ENCODE measurements at places on chromosomes 11 and 22. TPM values are rescaled to one million over a fixed set of nuclear protein-coding genes. Genes with fewer than 3 reads are reported as not detected.

- DNase-seq, result no peak
Measured at GRCh38 chr11:115974703-115975102, 470.5 kb upstream of the CADM1 start.

- DNase-seq, result no peak
Measured at GRCh38 chr22:20970939-20971657, 4.0 kb downstream of the AIFM3 start.

DNA sequence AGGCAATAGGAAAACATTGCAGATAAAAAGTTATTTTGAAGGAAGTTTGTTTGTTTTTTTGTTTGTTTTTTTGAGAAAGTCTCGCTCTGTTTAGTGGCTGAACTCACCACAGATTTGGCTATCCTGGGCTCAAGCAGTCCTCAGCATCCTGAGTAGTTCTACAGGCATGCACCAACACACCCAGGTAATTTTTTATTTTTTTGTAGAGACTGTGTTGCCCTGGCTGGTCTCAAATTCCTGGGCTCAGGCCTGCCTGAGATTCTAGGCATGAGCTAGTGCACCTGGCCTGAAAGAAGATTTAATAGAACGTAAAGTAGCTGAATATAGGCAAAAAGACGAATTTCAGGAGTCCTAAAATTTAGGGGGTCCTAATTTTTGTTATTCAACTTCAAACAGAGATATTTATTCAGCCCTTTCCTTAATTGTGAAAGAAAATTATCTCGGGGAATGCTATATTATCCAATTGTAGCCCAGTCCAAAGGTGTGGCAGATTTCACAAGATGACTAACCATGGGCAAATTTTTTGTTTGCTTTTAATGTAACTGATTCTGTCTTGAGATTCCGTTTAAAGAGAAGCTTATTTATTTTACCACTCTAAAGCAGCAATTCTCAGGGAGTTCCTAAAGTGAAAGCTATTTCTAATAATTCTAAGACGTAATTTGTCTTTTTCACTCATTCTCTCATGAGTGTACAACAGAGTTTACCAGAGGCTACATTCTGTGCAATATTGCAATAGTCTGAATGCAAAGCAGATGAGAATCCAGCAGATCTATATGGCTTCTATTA lies 940 bp downstream of the IL18 start:
- peak; percentile 22 for DNase-seq

- no peak for DNase-seq
Measured at GRCh38 chr22:39098026-39098425, 982 bp downstream of the APOBEC3H start.

DNA sequence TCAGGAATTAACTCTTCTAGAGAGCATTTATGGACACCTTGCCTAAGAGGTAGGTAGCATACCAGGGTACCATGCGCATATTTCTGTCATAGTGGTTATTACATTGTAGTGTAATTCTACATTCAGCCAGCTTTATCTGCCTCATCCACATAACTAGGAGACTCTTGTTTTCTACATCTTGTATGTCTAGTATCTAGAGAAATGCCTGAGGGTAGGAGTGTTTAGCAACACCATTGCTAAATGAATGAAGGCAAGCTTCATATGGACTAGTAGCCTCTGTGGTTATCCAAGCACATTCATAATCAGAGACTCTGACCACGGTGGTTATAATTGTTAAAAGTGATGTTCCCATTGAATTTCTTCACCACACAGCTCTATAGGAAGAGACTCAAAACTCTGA lies 107.9 kb downstream of the NTM start:
- no peak for DNase-seq

DNA sequence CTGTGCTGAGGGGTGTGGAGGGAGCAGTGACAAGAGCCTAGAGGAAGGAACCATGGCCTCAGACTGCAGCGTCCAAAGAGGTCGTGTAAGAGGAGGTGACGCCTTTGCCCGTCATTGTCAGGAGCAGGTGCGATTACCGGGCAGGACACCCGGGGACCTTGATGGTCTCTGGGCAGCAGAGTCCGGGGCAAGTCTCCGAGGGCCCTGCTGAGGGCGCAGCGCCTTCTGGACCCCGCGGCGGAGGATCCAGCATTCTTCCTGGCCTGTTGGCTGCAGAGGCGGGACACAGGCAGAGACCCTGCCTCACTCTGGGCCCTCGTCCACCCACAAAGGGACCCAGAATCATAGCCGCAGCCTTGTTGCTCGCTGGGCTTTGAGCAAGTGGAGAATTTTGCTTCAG lies 1168.8 kb downstream of the BRD1 start:
- no peak for DNase-seq

GRCh38 chr22:42808521-42808920 lies 48.6 kb downstream of the ARFGAP3 start:
- DNase-seq, result no peak

DNA sequence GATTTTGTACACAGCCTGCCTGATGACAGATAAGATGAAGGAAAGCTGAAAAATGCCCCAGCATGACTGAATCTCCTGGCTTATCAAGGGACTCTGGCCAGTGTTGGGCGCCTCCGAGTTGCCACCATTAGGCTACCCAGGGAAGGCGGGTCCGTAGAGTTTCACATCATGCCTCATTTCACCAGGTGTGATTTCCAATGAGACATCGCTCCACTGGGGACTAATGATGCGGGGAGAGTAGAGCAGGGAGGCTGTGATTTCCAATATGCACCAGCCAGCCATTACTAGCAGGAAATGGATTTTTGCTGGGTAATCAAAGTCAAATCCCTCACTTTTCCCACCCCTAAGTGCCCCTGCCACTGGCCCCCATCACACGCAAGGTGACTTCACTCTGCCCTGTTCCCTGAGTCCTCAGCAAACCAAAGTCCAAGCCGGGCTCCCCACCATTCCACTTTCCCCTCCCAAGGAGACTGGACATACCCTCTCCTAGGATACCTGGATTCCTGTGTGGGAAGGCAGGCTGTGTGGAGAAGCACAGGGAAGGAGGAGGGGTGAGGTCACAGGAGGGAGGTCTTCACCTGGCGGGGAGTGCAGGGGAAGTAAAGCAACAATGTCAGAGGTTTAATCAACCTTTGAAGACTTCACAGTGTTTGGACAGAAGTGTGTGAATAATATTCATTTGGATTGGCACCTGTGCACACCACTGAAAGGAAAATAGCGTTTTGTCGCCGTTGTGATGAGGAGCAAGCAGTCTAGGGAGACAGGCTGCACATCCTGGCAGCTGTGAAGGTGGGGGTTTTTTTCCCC lies 613.3 kb upstream of the CADM1 start:
- no peak for DNase-seq

DNA sequence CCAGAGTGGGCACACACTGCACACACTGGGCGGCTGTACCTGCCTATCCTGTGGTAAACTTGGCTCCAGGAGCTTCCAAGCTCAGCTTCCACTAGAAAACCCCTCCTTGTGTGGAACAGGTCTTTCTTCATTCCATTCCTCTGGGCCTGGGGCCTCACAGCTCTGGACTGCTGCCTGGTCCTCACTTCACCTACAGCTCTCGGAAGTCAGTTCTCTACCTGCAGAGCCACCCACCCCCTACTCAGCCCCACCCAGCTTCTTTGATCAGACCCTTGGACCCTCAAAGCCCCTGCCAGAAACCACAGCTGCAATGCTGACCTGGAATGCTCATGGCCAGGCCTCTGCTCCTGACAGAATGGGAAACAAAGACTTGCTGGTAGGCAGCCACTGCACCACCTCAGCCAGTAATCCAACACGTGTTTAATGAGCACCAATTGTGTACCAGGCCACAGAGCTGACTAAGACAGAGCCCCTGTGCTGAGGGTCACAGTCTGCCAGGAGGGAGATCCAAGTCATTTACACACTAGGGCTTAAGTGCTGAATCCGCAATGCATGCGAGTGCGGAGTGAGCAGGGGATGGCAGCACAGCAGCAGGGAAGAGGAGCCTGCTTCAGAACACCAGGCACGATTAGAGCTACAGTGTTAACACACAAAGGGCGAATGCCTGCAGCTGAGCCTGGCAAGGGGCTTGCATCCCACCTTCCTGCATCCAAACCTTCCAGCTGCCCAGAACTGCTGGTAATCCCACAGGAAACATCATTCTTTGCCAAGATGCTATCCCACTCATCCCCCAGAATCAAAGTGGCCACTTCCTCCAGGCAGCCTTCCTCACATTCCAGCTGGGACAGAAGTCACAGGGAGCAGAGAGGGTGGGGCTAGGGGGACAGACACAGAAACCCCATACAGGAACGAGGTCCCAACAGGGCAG lies 4.6 kb downstream of the GNB1L start:
- no peak for DNase-seq

DNA sequence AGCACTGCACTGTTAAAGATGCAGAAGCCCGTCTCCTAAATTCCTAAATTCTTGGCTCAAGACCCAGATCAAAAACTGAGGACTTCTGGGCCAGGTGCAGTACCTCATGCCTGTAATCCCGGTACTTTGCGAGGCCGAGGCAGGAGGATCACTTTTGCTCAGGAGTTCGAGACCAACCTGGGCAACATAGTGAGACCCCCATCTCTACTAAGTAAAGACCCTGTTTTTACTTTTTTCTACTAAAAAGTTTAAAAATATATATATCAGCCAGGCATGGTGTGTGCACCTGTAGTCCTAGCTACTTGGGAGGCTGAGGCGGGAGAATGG lies 29.7 kb downstream of the PDGFB start:
- no peak for DNase-seq

DNA sequence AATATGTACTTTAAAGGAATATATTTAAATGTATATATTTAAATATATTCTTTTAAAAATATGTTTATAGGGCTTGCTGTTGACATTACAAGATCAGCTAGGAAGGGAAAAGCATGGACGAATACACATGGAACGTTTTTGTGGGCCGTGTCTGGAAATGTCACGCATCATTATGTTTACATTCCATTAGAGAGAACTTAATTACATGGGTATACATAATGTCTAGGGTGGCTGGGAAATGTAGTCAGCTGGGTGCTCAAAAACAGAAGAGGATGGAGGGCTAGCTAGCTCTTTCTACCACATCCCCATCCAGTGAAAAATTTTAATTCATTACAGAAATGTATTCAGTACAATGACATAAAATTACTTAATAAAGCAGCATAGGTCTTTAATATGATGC lies 371.2 kb downstream of the DYNC2H1 start:
- DNase-seq, result no peak

DNA sequence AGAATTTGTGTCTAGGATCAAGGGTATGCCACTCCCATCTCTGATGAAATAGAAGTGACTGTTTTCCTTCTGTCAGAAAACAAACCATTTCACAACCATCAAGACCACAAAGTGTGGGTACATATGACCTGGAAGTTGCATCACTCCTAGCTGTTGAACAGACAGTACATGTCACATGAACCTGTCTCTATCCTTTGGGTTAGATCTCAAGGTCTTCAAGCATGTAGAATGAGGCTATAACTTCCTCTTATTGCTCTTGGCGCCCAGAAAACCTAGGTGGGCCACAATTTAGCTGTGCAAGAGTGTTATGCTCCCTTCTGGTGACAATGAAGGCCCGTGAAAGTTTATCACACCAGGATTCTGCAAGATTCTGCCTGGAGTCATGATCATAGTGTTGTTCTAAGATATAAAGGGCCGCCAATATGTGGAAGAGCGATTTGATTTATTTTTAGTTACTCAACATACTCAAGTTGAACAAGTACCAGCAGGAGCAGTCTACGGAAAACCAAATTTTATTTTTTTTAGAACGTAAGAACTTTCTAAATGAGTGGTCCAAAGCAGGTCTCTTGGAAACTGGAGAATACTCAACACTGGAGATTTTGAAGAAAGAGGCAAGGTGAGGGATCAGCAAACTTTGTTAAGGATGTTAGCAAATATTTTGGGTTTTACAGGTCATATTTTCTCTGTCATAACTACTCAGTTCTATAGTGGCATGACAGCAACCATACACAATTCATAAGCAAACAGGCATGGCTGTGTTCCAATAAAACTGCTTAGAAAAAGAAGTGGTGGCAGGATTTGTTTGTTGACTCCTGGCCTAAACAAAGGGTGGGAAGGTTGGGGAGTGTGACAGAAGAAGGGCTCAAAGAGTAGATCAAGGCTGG lies 101.8 kb downstream of the USP35 start:
- DNase-seq, result peak; percentile 60

DNA sequence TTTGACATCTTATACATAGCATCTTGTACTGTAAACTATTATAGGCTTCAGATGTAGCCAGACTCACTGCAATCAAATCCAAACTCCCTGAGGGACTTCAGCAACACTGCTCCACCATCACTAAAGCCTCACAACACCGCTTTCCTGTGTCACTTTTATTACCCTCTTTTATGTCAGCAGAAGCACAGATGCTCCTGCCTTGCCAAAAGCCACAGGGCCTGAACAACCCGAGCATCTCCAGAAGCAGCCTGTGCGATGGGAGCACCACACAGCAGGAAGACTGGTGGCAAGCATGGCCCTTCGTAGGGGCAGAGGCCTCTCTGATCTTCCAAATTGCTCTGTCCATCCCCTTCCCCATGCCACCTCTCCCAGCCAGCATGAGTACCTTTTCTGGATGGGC lies 22.9 kb downstream of the TMEM123 start:
- DNase-seq, result no peak

- DNase-seq, result no peak
Measured at GRCh38 chr11:13944016-13944415, 18.5 kb upstream of the SPON1 start.

DNA sequence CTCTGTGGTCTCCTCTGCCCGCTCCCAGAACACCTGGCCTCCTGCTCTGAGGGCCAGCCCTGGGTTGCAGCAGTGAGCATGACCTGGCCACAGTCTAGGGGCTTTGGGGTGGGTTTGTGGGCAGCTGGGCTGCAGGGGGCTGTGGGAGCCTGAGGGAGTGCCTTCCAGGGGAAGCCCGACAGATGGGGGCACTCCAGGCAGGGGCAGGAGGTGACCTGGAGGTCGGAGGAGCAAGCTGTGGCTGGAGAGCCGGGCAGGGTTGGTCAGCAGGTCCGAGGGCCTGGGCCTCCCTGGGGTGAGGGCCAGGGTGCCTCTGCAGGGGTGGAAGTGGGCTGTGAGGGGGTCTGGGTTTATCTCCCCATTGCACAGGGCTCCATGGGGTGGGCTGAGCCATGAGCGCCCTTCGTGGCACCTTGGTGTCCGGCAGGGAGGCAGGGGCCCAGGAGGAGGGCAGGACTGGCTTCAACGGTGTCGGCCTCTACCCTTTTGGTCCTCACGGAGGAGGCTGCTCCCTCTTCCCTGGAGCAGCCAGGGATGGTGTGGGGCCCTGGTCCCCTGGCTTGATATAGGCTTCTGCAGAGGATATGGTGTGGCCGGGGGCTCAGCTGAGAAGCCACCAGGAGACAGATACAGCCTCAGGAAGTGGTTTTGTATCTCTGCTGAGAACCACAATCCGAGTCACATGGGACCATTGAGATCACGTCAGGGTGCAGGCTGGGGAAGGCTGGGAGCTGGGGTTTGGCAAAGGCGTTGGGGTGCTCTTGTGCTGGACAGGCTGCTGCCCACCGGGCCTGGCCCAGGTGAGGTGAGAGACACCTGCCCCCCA lies 22.3 kb downstream of the KCNQ1 start:
- no peak for DNase-seq

- DNase-seq, result no peak
Measured at GRCh38 chr11:116994195-116994594, 104.0 kb downstream of the SIK3 start.

TMEM191B gene
- 0.10 TPM for total RNA-seq

SYT7 gene
- total RNA-seq, result 1.8 TPM

ASCL2 gene
- total RNA-seq, result not detected

ANO1 gene
- 0.13 TPM for total RNA-seq

TIMP3 gene
- 10.4 TPM for total RNA-seq

POTEH gene
- total RNA-seq, result 0.27 TPM

ANO9 gene
- total RNA-seq, result not detected

NFAM1 gene
- total RNA-seq, result not detected

INPP5J gene
- 0.23 TPM for total RNA-seq

RIBC2 gene
- 1.1 TPM for total RNA-seq

FAM181B gene
- total RNA-seq, result not detected

Data from HT1080 (cell line).